ENCODE measurements at places on chromosomes 11 and 22.

GRCh38 chr11:66126808-66127555 lies 56.9 kb downstream of the PACS1 start:
- DNase-seq: no peak

DNA sequence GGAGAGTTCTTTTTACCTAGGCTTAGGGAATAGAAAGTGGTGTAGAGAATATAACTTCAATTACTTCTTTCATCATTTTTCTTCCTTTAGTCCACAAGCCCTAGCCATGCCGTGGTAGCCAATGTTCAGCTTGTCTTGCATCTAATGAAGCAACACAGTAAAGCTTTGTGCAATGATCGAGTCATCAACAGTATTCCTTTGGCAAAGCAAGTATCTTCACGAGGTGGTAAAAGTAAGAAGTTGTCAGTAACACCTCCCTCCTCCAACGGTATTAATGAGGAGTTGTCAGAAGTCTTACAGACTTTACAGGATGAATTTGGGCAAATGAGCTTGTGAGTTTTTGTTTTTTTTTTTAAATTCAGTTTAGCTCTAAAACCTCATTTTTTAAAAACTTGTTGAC lies 37.4 kb downstream of the CEP57 start:
- no peak for DNase-seq

DNA sequence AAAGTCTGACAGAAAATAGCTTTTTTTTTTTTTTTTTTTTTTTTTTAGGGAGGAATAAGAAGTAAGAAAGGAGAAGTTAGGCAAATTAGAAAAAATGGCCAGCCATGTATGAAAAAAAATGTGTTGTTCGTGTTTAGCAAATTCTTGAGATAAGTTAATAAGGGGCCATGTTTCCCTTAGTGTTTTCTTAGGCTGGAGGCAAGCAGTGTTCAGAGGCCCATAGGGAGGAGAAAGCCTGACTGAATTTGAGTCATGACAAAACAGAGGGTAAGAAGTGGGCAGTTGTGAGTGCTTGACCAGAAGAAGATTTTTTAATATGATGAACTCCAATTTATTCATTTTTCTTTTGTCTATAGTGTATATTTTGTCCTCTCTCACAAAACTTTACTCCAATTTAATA lies 766.4 kb downstream of the FAM181B start:
- DNase-seq: no peak

GRCh38 chr11:45501392-45502225 lies 163.8 kb downstream of the CHST1 start:
- no peak for DNase-seq

DNA sequence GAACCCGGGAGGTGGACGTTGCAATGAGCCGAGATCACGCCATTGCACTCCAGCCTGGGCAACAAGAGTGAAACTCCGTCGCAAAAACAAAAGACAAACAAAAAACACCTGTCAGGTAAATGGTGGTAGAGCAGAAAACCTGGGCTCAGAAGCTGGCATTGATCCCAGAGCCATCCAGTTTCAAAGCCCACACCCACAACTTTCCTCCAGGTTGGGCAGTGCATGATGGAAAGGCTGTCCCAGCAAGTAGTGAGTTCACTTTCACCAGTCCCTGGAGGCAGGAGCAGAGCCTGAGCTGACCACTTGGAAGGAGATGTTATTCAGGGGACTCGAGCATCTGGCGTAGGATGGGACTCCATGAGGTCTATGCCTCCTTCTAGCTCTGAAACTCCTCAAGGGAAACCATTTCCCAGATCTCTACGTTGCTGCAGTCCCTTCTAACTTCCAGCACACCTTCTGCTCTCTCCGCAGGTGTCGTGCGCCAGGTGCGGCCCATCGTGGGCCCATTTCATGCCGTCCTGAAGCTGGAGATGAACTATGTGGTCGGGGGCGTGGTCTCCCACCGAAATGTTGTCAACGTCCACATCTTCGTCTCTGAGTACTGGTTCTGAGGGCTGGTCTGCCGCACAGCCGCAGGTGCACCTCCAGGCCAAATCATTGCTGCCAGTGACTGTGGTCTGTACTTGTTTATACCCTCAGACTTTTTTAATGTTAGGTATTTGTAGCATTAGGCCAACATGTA lies 71.6 kb upstream of the ATXN10 start:
- no peak for DNase-seq

DNA sequence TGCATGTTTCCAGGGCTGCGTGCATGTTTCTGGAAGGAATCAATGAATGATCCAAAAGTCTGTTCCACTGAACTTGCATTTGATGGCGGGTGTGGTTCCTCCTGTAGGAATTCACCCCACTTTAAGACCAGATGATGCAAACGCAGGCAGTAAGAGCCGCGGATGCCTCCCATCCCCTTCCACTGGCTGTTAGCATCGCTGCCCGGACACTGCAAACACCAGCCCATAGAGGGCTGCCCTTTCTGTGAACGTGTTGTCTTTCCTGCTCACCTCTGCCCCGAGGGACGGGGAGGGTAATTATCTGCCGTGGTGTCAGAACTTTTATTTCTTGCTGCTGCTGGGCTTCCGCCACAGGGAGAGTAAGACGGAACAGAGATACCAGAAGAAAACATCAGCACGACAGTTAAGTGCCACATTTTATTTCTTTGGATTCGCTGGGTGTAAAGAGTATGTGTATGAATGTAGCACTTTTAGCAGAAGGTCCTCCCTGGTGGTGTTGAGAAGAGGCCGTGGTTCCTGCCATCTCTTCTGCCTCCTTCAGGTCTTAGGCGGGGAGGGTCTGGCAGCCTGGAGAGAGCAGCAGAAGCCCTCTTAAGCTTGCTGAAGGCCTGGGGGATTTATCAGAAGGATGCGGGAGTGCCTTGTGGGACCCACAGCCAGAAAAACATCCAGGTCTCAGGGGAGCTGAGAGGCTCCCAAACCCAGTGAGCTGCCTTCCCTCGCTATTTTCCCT lies 53.2 kb upstream of the NECTIN1 start:
- DNase-seq: no peak

DNA sequence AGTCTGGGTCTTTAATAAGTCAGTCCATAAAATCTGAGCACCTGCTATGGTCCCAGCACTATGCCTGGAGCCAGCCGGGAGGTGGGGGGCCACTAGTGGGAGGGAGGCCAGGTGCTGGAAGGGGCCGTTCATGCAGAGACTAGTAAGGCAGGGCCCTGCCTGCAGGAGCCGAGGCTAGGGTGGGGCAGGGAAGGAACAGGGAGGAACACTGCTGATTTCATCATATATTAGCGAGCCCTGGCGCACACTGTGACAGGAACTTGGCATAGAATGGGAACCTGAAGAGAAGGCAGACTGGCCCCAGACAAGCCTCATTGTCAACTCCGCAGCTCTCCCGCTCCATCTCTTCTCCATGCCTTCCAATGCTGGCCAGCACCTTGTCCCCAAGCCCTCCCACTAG lies 7.1 kb downstream of the VSIG10L2 start:
- DNase-seq: no peak

GRCh38 chr11:72613977-72614376 lies 60.2 kb downstream of the PDE2A start:
- no peak for DNase-seq

- no peak for DNase-seq
Measured at GRCh38 chr11:2217211-2218030, 45.8 kb upstream of the TH start.

GRCh38 chr22:42777126-42777525 lies 56.5 kb upstream of the A4GALT start:
- DNase-seq: no peak

DNA sequence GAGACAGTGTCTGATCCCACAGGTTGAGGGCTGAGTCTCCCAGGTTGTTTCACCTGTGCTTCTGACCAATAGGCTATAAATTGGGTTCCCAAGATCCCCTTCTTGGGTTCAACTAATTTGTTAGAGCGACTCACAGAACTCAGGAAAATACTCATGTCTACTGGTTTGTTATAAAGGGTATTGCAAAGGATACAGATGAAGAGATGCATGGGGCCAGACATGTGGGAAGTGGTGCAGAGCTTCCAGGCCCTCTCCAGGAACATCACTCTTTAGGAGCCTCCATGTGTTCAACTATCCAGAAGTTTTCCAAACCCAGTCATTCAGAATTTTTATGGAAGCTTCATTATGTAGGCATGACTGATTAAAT lies 4.7 kb downstream of the KLHL22 start:
- no peak for DNase-seq

- DNase-seq: no peak
Measured at GRCh38 chr11:37177721-37178120, 579.7 kb upstream of the RAG2 start.

GRCh38 chr22:49179175-49179574 lies 648.5 kb downstream of the BRD1 start:
- no peak for DNase-seq

DNA sequence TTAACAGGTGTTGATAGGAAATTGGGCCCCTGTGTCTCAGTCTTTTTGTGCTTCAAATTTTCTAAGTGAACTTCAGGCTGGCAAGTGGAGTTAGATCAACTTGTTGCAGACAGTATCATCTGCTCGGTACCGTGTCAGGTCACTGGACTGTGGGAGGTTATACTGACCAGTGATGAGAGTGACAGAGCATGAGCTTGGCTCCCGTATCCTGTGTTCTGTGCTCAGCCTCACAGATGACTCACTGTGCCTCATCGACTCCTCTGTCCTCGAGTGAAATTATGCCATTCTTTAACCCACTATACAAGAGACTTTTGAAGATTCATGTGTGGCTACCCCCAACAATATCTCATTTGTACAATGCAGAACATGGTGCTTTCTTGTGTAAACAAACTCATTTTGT lies 7.9 kb downstream of the GRAP2 start:
- no peak for DNase-seq

DNA sequence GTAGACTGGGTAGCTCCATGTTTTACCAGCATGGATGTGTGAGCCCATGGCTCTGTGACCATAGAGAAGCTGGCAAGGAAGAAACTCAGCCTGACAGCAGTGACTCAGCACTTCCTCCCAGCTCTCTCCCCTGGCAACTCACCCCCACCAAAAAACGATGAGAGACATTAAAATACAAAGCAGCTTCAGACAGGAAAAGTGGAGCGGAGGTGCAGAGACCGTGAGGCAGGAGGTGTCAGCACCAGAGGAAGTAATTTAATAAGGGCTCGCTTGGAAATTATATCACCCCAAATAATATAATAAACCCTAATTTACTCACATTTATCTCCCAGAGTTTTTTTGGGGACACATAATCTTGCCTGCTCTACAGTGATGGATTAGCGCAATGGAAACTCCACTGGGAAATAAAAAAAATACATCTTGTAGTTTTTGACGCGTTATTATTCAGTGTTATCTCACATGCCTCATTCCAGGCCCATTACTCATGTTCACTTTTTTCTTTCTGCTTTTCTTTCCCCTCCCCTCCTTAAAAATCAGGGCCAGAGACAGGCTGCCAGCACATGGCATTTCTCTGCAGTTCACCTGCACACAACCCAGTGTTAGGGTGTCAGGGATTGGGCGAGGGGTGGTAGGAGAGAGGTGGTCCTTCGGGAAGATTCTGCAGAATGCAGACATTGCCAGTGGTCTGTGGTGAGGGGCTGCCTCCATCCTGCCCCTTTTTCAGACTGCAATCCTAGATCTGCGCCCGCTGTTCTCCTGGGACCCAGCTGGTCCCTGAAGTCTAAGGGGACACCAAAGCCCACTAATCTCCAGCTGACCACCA lies 170.8 kb downstream of the BUD13 start:
- no peak for DNase-seq

DNA sequence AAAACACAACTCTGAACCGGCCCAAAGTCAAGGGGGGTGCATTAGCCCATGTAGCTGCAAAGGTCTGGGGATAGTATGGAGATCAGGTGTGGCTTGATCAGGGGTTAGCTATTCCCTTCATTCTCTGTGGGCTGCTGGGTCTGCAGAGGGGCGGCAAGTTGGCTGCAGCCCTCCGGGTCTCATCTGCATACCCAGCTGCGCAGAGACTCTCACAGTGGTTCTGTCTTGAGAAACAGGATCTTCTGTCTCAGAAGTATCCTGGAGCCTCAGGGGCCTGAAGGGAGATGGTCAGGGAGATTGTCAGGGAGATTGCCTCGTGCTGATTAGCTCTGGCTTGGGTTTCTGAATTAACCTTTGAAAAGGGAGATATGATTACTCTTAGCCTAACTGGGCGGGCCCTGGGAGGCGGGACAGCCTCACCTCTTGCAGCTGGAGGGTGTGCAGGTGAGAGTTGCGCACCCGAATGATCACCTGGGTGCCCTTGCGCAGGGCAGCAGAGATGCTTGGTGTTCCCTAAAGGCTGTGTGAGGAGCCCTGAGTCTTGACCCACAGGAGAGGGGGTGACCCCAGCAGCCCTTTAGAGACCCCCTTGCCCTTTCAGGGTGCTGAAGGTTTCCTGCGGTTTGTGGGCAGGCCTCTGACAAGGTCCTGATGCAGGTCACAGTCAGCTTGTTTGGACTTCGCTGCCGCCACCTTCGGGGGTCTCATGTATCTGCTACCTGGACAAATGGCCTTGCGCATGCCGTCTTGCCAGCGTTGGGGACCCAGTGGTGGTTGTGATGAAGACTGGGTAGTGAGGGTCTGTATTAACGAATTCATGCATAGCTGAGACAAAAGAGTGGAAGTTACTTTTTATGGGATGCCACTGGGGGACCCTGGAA lies 7.3 kb downstream of the ARHGAP8 start:
- no peak for DNase-seq

DNA sequence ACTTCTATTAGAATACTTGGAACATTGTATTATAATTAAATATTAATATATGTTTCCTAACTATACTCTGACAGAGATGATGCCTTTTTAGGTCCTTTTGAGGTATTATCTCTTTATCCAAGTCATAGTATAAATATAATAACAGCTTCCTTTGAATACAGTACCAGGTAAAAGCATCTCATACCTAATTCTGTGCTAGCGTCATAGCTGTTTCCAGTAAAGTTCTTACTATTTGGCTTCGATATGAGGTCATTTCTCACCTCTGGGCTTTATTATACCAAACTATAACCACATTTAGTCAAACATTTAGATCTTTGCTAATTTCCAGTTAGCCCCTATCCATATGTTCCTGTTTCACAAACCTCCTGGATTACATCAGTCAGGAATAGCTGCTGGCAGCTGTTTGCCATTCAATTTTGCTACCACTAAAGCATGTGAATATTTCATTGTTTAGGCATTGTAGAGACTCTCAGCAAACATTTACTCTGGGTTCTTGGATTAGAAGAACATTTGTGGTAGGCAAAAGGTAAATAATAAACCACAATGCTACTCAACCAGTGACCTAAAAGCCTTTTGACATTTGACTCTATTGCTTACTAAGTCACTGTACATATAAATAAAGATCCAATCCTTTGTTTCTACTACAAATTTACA lies 255.1 kb downstream of the TTC28 start:
- DNase-seq: no peak

GRCh38 chr11:106022795-106023275 lies 795 bp upstream of the MSANTD4 start:
- DNase-seq: no peak

GRCh38 chr11:19196432-19196831 lies 5.4 kb downstream of the CSRP3 start:
- DNase-seq: no peak

- no peak for DNase-seq
Measured at GRCh38 chr11:43955381-43956118, 13.1 kb downstream of the C11orf96 start.
